AG10803 (cell line): ENCODE measurements at places on chromosomes 3 and 15.
A peak's percentile ranks its signal among the peaks of the same experiment; 100 is the strongest.

DNA sequence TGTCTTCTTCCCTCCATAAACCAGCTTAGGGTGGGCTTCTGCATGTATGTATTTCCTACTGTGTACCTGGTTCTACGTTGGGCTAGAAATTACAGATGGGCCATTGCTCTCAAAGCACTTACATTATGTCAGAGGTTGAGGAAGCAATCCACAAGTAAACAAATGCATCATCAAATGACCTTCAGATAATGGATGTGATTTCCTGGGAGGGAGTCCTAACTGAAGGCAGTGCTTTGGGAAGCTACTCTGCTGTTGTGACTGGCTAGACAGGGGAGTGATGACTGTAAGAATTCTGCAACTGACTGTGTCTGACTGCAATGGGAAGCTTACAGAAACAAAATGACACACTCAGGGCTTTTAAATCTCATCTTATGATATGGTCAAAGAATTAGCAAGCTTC, 71.0 kb upstream of the PRR23E start:
- no peak for DNase-seq

DNA sequence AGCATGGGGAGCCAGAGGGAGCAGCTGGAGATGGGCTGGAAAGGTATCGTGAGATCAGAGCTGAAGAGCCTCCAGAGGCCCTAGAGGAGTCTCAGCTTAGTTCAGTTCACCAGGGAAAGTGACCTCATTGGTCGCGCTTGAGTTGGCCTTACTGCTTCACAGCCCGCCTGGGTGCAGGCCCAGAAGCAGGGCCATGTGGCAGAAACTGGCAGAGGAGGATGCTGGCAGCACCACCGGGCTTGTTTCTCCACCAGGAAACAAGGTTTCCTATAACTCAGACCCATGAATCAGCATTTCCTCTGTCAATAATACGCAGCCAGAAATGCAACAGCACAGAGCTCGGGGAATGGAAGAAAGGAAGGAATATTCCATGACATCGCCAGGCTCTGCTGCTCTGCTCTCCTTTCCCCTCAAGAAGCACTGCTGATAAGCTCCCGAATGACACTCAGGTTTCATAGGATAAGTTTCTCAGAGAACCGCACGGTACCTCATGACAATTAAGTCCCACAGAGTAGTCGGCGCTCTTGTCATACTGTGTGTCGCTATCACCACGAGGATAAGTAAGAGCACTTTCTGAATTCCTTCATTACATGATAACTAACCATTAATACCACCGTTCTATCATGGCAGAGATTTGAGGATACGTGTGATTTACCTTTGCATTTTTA, 147.1 kb upstream of the LPP start:
- no peak for DNase-seq

DNA sequence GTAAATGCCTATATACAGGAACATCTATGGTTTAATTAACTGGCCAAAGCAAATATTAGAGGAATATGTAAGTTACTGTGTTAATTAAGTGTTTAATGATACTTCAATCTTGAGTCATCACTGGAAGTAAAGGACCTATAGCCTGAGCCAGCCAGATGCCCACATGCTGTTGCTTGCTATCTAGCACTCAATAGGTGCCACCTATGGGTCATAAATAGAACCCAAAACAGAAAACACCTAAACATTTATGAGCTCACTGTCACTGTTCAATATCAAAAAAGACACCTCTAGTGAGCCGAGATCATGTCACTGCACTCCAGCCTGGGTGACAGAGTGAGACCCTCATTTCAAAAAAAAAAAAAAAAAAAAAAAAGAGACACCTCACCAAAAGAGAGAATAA, 48.4 kb upstream of the IP6K2 start:
- no peak for DNase-seq

- no peak for DNase-seq
Observed at GRCh38 chr3:127096256-127097071, 96.5 kb upstream of the PRR23E start.

- no peak for DNase-seq
Observed at GRCh38 chr3:97706226-97706625, 58.3 kb upstream of the ARL6 start.

DNA sequence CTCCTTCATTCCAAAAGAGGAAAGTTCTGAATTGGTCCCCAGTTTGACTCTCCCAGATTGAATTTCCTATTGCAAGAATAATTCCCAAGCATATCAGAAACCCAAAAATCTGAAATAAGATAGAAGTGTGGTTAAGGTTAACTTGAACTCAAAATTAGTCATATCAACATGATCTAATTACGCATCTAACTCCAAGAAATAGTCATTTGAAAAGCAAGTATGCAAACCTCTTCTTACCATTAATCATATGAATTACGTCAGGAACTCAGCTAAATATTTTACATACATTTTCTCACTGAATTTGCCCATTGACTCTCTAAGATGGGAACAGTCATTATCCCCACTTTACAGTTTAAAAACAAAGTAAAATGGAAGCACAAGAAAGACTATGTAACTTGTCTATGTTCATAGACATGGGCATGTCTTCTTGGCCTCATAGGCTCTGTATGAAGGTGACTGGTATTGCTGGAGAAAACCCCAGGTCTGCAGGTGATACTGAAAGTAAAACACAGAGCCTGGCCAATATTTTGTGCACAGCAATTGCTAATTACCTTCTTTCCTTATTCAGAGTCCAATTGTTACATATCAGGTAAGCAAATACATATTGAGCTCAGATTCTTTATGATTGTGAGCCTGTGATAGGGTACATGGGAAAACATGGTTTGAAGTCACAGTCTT, 139.2 kb downstream of the ATP8B4 start:
- DNase-seq = no peak

- no peak for DNase-seq
Observed at GRCh38 chr3:156561533-156561932, 6.6 kb upstream of the SSR3 start.

GRCh38 chr3:46383951-46384330, 13.2 kb downstream of the CCR5 start:
- no peak for DNase-seq

DNA sequence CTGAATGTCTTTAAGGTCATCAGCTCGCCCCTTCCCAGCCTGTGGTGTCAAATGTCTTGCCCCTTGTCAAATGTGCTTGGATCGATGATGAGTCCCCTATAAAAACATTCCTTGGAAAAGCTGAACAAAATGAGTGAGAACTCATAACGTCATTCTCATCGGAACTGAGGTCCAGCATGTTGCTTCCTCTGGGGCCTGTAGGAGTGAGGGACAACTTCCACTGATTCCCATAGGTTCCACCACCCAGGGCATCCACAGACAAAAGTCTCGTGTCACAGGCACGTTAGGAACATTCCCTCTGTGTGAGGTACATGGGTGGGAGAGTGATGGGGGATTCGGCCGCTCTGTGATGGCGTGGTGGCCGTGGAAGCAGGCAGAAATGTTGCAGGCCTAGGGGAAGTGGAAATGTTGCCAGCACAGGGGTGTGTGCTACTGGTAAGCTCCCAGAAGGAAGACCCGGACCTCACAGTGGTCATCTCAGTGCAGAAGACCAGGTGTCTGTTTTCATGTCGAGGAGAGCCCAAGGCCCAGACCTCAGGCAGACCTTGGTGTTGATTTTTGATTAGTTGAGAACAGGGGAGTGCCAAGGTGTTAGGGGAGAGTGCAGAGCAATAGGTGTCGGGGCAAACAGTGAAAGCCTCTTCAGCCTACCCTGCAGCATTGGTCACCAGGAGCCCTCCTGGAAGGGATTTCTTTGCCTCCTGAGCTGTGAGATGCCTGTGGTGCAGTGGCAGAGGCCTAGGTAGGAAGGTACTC, 96.8 kb downstream of the SNRPN start:
- DNase-seq = no peak

DNA sequence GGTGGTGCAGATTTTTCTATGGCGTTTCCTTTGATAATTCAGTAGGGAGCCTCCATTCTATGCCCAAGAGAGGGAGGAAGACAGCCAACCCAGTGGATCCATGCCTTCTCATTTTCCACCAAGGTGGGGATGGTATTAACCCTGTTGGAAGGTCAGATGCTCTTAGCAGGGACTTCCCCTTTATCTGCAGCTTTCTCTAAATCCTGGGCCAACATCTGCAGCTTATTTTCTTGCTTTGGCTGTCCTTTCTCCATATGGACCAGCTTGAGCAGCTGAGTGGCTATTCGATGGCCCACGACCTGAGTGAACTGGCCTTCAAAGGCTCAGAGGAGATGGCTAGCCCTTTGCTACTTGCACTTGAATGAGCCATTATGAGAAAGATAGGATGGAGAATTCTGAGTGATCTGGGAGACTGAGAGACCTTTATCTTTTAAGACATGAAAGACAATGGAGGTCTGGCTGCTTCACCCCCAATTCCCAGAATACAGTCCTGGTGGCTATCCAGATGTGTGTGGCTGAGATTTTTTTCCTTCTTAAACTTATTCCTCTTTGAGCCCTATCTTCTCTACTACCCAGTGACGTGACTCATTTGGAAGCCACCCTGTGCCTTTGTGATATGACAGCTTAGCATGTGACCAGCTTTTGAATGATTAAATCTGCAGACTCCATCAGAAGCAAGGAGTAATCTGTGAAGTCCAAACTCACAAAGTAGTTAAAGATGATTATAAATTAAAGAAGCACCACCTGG, 39.6 kb upstream of the TRAK1 start:
- peak; percentile 28 for DNase-seq

GRCh38 chr15:56496635-56497034, 31.7 kb upstream of the MNS1 start:
- peak; percentile 80 for DNase-seq

GRCh38 chr3:72673011-72673771, 175.1 kb downstream of the SHQ1 start:
- DNase-seq = no peak

GRCh38 chr3:137926991-137927390, 83.0 kb upstream of the CLDN18 start:
- DNase-seq = no peak

- no peak for DNase-seq
Observed at GRCh38 chr3:124557-125179, 71.9 kb upstream of the CHL1 start.

DNA sequence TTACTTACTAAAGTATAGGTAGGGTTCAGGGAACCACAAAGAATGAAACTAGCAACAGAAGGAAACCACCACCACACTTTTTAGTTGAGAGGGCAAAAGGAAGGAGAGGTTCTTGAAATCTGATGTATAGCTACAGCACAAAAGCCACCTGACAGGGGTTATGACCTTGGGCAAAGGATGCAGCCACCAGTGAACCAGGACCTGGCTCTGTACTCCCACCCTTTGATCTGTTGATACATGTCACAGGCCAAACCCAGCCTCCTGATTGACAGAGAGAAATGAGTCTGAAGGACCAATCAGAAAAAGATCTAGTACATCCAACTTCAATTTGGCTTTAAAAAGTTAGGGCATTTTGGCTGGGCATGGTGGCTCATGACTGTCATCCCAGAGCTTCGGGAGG, 20.0 kb upstream of the BLM start:
- DNase-seq = no peak

- peak; percentile 22 for DNase-seq
Observed at GRCh38 chr3:183300996-183301562, 48.0 kb downstream of the B3GNT5 start.
